ENCODE measurements at places on chromosomes 3 and 15.

DNA sequence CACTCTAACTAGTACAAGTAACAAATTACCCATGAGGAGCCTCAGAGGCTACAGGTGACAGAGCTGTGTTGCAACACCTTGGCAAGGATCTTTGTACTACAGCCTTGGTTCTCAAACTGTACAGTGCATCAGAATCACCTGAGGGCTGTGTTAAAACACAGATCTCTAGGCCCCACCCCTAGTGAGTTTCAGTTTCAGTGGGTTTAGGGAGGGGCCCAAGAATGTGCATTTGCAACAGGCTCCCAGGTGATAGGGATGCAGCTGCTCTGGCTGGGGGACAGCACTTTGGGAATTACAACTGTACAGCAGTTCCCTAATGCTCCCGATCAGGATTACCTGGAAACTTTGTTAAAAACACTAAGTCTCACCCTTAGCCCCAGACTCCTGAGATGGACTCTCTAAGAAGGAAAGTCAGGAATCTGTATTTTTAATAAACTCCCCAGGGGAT, 66.1 kb upstream of the NR2F2 start:
- DNase-seq = no peak

DNA sequence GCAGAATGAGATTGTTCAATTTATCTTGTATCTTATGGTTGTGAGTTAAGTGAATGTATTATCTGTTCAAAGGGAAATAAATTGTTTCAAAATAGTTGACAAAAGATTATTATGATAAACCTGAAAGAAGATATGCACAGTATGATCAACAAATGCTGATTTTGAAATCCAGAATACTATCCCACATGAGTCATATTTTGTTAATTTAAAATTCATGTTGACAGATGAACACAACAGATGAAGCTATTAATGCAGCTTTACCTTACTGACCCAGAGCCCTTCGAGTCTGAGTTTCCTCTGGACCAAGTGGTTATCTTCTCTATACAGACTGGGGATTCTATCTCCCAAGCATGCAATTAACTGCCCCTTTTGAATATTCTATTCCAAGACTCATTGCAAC, 482.8 kb downstream of the FGF12 start:
- no peak for DNase-seq

- DNase-seq = no peak
Measured at GRCh38 chr3:30643763-30644462, 37.5 kb downstream of the TGFBR2 start.

DNA sequence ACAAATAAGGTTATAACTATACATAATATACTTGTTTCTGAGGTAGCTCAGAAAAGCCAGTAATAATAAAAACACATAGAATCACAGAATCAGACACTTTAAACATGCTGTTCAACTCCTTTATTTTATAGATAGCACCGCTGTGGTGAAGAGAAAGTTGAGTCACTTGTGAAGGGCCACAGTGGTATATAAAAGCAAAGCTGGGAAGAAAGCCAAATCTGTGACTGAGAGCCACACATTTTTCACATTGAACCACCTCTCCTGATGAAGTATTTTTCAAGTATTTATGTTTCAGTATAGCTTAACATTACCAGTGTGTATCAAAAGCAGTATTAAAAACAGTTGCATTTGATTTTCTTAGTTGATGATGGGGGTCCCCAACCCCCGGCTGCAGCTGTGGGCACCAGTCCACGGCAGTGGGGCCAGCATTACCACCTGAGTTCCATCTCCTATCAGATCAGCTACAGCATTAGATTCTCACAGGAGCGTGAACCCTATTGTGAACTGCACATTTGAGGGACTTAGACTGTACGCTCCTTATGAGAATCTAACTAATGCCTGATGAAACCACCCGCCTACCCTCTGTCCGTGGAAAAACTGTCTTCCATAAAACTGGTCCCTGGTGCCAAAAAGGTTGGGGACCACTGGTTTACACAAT, 46.2 kb downstream of the TBL1XR1 start:
- DNase-seq = no peak

GRCh38 chr15:33292717-33293307, 18.0 kb upstream of the RYR3 start:
- no peak for DNase-seq

DNA sequence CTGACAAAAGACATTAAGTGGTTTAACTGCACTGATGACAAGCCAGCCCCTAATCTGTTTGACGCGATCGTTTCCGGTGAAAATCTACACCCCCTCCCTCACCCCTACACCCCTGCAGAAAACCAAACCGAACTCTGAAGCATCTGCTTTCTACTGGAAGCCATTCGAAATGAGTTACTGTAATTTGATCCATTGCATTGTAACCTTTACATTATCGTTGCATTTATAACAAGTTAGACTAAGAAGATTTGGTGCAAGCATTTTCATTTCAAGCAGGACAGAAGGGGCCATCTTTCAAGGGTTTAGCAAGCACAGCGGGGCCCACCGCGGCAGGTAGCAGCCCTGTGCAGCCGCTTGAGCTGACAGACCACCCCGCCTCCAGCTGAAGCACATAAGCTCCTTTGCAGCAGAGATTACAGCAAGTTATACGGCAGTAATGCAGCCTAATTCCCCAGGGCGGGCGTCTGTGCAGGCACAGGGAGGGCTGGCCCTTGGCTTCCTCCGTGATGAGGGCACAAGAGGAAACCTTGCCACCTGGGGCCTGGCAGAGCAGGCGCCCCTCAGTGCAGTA, 79.3 kb downstream of the CHSY1 start:
- DNase-seq = no peak

DNA sequence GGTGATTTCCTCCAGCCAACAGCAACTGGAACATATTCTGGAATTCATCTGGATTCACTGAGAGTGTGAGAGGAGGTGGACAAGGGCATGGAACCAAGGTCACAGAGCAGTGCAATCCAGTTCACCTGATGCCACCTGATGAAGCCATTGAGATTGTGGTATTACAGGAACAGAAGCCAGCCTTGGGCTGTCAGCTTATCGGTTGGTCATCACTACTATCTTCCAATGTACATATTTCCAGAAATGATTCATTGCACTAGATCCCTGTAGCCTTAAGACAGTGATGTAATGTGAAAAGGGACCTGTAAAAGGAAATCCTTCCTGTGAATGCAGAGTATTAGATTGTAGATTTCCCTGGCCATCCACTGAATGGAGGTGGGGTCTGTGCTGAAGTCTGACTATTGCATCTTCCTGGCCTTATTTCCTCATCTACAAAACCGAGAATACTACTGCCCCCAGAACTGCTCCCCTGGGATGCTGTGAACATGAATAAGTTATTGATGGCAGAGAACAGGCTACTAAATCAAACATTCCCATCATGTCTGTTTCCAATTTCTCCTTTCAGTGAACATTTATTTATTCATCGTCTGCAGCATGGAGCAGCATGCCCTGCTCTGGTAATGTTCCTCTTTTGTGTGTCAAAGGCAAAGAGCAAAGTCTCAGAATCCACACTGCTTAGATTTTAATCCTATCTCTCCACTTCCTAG, 47.4 kb upstream of the TPM1 start:
- DNase-seq = no peak

GRCh38 chr3:146152834-146153233, 8.2 kb downstream of the PLOD2 start:
- no peak for DNase-seq

- no peak for DNase-seq
Measured at GRCh38 chr3:9091486-9092235, 128.4 kb upstream of the RAD18 start.

- no peak for DNase-seq
Measured at GRCh38 chr15:86316726-86317383, 237.2 kb downstream of the AGBL1 start.

Measured in GM20000 (cell line).